T-cell (primary cell): ENCODE measurements at places on chromosomes 4 and X.

DNA sequence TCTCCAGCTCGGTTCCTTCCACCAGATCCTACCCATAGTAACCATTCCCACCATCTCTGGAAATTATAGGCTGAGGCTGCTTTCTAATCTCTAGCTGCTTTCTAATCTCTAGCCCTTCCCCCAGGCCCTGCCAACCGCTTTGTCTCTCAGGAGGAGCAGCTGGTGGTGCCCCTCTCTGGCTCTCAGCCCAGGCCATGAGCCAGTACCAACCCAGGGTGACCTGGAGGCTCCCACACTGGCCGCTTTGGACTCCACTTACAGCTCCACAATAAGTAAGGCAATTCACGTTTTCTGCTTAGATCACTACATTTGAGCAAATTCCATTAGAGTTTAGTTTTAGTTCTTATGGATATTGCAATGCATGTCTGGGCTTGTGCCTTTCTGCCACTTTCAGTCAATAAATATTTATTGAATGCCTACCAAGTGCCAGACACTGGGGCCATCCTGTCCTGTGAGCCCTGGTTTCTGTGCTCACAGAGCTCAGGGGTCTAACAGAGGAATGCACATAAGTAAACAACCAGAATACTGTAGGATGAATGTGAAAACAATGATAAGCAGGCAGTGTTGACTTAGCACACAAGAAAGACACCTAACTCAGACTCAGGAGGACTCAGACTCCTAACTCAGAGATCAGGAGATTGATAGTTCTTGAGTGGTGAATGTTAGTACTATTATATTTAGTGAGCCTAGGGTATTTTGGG is 38.9 kb downstream of the SMC1A start:
- DNase-seq = no peak

- DNase-seq = no peak
Observed at GRCh38 chr4:127307996-127308395, 324.8 kb upstream of the INTU start.

- DNase-seq = no peak
Observed at GRCh38 chr4:90226734-90227133, 99.5 kb downstream of the CCSER1 start.

DNA sequence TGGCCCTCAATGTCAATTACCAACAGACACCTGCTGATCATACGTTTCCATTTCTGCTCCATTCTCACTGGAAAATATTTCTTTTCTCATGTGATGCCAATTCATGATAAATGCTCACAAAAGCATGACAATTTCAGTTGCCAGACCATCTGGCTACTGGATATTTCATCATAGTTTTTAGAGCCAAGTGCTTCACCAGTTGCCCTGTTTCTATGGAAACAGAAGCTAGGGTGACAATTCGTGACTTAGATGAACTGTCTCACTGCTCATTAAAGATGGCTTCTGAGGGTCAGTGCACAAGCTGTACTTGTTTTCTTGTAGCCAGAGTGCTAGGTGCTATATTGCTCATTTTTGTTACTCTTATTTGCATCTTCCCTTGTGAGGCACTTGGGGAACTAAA is 184.9 kb downstream of the COMMD8 start:
- no peak for DNase-seq

- DNase-seq = no peak
Observed at GRCh38 chr4:87180767-87181166, 39.7 kb downstream of the KLHL8 start.

DNA sequence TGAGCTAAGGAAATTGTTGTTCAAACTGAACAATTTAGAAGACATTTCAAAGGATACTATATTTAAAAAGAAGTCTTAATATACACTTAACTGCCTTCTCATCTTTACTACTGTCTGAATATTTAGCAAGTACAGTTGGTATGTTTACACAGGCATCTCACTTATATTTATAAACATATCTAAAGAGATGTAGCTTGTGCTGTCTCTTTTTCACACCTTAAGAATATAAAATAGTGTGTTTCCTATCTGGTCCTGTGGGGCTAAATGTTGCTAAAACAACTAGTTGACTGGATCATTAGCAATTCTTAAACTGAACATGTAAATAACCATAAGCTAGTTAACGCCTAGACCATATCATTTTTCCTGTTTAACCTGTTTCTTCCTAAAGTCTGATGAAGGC is 336.3 kb downstream of the PPP3CA start:
- DNase-seq = no peak

DNA sequence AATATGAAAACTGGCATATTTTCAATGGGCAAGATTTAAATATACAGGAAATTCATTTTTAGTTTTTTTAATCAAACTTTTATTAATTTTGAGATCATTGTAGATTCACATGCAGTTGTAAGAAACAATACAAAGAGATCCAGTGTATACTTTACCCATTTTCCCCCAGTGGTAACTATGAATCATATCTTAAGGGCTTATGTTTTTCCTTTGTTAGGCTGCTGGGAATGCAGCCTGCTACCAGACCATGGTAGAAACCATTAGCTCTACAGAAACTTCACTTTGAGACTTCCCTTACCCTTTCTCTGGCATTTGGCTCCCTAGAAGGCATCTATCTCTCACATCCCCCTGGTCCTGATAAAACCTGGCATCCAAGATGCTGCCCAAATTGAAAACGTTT is 147.6 kb upstream of the EOLA2 start:
- no peak for DNase-seq
